Hypothalamus (tissue), 51 donors: ENCODE measurements at places on chromosomes 13 and 19.

DNA sequence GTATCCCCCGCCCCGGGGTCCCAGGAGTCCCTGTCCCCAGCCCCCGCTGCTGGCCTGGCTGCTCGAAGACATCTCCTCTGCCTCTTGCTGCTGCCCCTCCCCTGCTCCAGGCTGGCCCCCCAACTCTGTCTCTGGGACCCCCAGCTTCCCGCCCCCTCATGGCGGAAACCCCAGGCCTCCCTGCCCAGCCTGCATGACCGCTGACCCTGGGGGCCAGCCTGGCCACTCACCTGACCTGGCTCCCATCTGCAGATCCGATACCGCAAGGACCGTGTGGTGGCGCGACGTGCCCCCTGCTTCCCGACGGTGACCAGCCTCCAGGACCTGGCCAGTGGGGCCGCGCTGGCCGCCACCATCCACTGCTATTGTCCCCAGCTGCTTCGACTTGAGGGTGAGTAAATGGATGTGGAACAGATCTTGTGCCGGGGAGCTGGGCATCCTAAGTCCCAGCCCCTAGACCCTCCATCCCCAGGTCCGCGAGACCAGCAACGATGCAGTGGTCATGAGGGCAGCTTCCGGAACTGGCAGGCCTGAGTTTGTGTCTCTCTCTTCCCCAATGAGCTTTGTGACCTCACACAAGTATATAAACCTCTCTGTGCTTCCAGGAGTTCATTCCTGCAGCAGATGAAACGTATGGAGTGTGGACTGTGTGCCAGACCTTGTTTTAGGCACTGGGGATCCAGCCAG, 12.4 kb downstream of the CAMSAP3 start:
- DNase-seq, result no peak

- DNase-seq, result no peak
These were observed 10.1 kb upstream of the ZNF358 start for GRCh38 chr19:7505682-7506384.

- DNase-seq, result peak; percentile 44
These were observed 647 bp upstream of the KLF12 start for GRCh38 chr13:74134777-74135325.

DNA sequence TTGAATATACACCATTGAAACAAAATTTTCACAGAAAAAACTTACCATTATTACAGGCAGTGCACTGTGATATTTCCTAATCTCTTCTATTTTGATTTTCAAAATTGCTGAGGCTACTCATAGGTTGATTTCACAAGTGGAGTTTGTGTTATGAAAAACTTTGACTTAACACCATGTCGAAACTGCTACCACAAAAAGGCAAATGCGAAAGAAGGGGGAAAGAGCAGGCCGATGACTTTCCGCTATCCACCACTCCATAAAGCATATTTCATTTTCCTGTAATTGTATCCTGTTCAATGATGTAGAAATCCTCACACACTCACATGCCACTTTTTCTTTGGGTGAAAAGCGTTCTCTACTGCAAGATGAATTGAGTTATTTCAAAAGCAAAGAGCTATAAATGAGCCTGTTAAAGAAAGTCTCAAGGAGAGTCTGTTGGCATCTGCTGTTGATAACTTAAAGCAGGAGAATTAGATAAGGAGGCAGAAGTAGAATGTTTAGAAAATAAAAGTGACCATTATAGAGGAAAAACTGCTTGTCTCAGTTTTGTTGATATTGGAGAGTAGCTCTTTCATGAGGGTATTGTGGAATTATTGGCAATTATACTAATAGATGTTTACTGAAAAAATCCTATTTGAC, 18.8 kb downstream of the KL start:
- no peak for DNase-seq

- DNase-seq, result no peak
These were observed 3.4 kb upstream of the JUND start for GRCh38 chr19:18284712-18285360.

DNA sequence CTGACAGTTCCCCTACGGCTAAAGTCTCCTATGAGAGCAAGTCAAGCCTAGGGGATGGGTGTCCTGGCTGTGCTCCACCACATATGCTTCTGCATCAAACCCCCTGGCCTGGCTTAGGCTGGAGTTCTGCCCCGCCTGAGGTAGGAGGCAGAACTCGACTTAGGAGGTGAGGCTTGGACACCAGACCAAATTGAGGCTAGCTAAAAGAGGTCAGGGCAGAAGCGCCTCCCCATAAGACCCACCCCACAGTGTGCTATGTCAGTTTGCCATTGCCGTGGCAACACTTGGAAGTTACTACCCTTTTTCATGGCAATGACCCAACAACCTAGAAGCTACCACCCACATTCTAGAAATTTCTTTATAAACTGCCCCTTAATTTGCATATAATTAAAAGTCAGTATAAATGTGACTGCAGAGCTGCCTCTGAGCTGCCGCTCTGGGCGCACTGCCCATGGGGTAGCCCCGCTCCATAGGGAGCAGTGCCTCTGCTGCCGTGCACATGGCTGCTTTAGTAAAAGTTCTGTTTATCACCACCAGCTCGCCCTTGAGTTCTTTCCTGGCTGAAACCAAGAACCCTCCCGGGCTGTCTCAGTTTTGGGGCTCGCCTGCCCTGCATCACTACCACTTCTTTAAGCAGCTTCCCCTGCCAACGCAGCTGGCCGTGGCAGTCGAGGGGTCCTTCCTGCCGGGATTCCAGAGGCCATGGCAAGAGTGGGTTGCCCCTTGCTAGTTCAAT, 20.2 kb downstream of the AP1M1 start:
- DNase-seq, result no peak

- DNase-seq, result no peak
These were observed 78.5 kb upstream of the NBEA start for GRCh38 chr13:34863360-34864135.

DNA sequence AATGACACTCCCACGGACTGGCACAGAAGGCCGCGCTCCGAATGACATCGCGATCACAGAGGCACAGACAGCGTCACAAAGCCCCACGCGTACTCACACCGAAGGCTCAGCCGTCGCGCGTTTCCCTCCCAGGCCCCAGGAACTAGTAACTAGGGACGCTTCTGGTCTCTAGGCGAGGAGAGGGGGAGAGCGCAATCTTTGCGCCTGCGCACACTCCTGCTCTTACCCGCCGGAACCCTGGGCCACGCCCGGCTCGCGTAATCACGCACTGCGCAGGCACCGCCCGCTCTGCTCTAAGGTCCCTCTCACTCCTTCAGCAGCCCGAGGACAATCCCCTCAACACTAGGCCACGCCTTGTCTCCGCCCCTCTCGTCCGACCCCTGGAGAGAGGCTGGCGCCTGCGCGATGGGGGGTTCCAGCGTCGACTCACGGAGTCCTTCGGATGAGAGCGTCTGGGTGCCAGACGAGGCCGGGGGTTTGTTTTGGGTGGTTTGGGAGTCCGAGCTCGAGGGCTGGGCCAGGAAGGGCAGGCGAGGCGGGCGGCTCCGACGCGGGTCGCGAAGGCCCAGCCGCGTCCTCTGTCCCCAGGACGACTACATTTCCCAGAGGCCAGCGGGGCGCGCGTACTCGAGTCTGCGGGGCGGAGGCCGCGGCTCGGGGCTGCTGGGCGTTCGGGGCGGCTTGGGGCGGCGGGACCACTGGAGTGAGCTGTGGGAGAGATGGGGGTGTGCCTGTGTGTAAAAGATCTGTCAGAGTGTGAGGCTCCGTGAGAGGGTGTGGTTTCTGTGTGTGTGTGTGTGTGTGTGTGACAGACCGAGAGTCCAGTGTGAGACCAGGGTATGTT, at the start of gene ZNF471:
Gene ZNF471 (plus strand): TSS at position 410 of the 844 bp plus-strand sequence. CDS start 3,717 bp downstream, outside the sequence.
- peak; percentile 96 for DNase-seq

DNA sequence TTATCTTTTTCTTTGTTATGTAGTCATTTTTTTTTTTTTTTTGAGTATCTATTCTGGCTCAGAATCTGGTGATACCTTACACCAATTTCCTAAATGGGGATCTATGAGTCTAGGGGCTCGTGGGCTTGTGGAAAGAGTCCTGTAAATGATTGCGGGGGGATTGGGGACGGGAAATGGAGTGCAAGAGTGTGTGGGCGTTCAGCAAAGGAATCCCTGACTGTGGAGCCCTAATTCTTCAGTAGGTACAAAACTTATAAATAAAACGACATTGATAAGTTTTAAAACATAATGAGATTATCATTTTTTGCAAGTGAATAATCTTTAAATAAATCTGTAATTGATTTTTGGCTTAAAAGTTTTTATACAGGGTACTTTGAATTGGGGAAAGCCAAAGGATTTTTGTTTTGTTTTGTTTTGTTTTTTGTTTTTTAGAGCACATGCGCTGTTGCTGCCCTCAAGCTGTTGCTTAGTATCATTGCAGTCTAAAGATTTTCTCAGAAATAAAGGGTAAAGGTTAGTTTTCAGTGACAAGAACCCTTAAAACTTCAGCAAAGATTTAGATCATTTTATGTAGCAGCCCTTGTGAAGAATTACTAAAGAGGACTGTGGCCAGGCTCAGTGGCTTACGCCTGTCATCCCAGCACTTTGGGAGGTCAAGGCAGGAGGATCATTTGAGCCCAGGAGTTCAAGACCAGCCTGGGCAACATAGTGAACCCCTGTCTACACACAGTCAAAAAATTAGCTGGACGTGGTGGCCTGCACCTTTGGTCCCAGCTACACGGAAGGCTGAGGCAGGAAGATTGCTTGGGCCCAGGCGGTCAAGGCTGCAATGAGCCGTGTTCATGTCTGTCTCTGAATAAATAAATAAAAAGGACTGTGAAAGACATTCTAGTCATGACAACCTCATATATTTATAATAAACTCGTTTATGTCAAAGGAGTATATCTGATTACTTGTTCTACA, 1.7 kb downstream of the ERCC5 start:
- DNase-seq, result no peak

DNA sequence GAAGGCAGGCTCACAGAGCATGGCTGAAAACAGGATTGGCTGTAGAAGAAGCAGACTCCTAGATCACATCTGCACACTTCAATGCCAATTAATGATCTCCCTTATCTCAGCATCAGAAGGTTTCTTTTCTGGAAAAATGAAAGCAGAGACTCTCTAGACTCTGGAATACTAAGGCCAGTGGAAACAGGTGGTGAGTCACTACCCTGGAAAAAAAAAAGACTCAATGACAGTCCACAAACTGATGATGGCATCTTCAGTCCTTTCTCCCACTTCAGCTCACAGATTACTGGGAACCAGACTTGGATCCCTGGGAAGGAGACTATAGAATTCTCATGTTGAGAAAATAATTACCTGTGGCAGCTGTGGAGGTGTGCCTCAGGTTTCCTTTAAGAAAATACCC, 47.5 kb upstream of the MBNL2 start:
- no peak for DNase-seq

GRCh38 chr13:36157480-36157879, 26.3 kb upstream of the DCLK1 start:
- no peak for DNase-seq

DNA sequence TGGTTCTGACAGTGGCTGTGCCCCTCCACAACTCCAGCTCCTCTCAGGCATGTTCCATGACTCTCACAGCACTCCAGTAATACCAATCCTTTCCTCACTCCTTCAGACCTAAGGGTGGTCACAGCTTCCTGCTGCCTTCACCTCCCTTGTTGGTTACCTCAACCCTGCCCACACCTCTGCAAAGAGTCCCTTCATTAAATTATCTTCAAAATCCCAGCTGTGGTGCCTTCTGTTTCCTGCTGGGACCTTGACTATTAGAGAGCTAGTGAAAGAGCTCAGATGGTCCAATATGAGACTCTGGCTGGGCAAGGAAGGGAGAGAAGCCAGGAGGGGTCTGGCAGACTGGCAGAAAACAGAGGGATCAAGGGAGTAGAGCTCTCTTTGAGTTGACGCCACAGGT, 26.1 kb downstream of the DEDD2 start:
- DNase-seq, result no peak

GRCh38 chr13:68588623-68589022, 1358.5 kb upstream of the PCDH9 start:
- DNase-seq, result no peak

DNA sequence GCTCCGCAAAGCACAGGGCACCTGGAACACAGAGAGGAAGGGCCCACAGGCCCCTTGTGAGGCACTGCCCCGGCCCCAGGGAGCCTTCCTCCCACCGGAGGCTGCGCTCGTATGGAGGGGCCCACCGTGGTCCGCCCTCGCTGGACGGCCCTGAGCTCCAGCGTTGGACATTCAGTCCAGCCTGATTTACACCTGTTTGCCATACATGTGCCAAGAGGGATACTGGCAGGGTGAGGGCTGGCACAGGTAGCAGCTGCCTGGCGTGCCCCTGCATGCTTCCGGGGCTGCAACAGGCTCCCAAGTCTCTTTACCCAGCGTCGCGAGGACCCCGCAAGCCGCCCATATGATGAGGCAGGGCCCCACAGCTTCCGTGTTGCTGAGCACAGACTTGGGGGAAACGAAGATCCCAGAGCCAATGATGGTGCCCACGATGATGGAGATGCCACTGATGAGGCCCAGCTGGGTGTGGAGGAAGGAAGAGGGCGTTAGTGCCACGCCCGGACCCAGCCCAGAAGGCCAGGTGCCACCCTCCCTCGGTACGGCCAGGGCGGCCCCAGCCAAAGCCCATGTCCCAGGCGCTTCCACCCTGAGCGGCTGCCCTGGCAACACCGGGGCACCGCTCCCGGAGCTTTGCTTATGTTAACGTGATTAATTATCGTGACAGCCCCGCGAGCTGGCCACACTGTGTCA, 5.1 kb downstream of the SLC7A9 start:
- no peak for DNase-seq

DNA sequence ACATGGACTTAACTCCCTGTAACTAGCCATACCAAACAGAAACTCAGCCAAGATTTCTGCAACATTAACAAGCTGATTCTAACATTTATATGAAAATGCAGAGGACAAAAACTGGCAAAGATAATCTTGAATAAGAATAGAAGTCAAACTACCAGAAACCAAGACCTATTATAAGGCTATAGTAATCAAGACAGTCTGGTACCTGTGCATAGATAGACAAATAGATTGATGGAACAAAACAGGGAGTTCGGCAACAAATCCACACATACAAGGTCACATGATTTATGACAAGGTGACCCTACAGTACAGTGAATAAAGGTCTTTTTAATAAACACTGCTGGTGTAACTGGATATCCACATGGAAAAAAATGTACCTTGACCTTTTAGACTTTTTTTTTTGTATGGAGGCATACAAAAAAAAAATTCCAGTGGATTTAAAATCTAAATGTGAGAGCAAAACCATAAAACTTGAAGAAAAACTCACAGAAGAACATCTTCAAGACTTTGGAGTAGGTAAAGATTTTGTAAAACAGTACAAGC, 2.9 kb upstream of the RFC3 start:
- DNase-seq, result no peak

DNA sequence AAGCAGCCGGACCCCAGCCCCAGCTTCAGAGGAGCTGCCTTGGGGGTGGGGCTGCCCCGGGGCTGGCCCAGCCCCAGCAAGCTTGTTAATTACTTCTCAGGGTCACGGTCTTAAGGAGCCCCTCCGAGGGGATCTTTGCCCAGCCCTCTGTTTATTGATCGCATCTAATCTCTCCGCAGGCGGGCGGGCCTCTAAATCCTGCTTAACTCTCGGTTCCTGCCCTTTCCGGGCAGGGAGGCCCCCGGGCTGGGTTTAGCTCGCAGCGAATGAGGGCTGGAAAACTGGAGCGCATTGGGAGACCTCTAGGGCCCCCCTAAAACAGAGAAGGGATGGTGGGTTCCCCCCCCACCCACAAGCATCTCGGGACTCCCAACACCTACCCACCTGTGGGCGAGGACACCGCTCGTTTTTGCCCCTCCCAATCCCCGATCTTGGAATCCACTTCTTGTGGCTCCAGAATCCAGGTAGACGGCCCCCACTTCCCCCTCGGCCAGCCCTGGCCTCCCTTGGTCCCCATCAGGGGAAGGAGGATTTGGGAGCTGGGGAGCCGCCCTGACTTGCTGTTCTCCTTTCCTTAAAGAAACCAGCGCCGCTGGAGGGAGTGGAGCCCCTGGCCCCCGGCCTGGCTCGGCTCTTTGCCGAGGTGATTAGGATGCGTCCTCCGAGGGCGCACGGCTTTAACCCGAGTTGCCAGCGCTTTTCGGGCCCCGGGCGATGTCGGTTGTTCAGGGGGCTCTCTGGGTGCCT, 59.5 kb upstream of the ADGRL1 start:
- no peak for DNase-seq
